ENCODE measurements at places on chromosomes 6 and 20.
A peak's percentile ranks its signal among the peaks of the same experiment; 100 is the strongest.

DNA sequence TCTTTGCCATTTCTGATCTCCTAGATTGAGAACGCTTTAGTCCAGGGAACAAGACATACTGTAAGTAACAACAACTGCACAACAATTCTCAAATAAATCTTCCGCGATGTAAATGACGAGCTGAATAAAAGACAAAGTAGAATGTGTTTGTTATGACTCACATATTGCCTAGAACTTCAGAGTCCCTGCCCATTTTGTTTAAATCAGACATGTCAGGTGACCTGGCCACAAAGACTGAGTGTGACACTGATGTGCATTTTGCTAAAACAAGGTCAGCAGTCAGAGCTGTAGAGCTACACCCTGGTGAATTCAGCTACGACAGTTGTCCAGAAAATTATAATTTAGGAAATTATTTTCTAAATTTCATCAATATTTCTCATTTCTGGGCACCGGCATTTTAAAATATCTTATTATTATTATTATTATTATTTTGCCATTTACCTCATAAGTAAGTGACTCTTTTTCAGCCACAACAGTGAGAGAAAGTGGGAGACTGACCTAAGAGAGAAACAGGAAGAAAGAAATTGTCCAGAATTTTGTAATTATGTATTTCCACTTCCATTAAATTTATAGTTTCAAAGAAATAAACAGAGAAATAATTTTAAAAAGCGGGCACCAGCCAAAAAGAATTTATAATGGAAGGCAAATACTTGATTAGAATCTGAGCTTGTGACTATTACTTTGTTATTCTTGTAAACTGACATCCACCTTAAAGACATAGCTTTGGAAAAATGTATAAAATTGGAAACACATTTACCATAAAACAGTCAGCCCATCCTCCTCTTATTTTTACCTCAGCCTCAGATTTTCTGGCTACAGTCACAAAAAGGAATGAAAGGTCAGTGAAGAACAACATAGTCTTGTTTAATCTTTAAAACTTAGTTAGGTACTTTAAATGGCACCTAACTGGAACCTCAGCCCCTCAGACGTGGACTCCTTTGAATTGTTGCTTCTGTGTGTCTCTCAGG lies 157.0 kb upstream of the CITED2 start:
- DNase-seq, result peak; percentile 49

DNA sequence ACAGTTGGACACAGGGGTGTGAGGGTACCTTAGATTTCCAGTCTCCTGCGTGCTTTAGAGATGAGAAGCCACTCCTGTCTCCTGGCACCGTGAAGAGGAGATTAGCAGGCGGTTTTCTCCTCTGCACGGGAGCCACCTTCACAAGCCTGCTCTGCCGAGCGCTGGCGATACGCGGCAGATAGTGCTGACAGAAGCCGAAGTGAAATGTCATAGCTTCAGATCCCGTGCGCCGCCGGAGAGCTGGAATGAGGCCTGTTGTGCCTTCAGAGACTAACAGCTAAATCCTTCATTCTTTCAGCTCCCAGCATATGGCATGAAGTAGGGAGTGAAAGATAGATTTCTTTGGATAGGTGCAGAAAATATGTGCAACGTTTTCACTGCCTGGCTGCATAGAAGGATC lies 371.0 kb downstream of the TAF4 start:
- DNase-seq, result no peak

DNA sequence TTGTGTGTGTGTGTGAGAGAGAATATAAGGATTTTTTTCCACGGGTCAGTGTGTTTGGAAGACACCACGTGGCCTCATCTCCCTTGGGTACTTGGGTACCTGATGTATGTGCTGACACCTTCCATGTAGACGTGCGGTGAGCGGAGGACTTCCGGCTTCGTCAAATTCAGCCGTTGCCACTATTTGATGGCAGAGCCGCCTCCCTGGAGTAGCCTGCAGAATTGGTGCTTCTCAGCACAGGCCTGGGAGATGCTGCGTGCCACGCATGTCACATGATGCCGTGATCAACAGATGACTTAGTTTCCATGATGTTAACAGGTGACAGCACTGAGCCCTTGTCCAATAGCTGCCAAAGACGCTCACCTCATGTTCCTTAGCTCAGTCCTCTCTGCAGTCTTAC lies 69.4 kb downstream of the CDH4 start:
- no peak for DNase-seq

DNA sequence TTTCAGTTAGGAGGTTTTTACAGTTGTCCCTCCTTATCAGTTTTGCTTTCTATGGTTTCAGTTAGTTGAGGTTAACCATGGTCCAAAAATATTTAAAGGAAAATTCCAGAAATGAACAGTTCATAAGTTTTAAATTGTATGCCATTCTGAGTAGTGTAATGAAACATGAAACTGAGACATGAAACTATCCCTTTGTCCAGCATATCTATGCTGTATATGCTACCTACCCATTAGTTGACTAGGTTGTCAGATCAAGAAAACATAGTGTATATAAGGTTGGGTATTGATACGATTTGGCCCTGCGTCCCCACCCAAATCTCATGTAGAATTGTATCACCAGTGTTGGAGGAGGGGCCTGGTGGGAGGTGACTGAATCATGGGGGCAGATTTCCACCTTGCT lies 39.1 kb downstream of the VGLL2 start:
- no peak for DNase-seq

GRCh38 chr6:141026504-141026903 lies 1106.2 kb upstream of the GJE1 start:
- DNase-seq, result no peak

- no peak for DNase-seq
These were observed 14.2 kb downstream of the EPM2A start for GRCh38 chr6:145721144-145721543.

DNA sequence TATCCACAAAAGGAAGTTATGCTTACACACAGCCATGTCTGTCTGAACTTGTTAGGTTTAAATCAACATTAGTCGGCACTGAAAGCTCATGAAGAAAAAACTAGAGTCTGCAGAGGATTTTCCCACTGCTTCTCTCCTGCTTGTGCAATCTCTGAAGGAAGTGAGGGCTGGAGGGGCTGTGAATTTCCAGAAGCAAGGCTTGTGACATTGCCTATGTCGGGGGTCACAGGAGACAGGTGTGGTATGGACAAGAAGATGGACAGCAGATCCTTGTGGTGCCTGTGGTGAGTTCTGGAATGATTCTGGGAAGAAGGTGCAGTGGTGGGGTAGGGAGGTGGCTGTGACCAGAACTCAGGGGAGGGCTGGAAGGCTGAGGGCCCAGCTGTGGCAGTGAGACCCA lies 84.3 kb upstream of the TRAF3IP2 start:
- no peak for DNase-seq

- DNase-seq, result no peak
These were observed 100.6 kb downstream of the HIVEP1 start for GRCh38 chr6:12112540-12113189.
